NCI-H2227 treated with DMSO at 0.1 percent for 48 hours (cell line): ENCODE measurements at places on chromosomes 2 and 18.

DNA sequence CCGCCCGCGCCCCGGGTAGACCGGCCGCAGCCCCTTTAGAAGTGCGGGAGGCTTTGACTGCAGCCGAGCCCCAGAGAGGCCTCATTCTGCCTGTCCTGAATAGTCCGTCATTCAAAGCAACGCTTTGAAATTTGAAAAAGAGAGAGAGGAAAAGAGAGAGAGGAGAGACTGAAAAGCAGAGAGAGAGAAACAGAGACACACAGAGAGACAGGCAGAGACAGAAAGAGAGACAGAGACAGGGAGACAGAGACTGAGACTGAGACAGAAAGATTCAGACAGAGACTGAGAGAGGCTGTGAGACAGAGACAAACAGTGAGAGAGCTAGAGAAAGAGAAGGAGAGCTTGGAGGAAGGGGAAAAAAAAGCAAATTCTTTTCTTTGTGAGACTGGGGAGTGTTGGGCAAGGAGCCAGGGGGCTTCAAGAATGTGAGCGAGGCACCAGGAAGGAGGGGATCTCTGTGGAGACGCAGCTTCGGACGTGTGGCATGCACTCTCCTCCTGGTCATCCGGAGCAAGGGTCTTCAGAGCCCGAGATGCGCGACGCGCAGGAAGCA is 73.1 kb downstream of the MYCN start:
- no peak for DNase-seq

DNA sequence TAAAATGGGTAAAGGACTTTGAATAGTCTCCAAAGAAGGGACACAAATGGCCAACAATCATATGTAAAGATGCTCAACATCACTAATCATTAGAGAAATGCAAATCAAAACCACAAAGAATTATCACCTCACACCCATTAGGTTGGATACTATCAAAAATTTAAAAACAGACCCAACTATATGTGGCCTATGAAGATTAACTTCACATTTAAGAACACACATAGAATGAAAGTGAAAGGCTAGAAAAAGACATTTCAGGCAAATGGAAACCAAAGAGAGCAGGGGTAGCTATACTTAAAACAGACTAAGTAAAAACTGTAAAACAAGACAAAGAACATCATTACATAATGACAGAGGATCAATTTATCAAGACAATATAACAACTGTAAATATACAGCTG is 53.5 kb upstream of the ASPRV1 start:
- DNase-seq, result no peak

DNA sequence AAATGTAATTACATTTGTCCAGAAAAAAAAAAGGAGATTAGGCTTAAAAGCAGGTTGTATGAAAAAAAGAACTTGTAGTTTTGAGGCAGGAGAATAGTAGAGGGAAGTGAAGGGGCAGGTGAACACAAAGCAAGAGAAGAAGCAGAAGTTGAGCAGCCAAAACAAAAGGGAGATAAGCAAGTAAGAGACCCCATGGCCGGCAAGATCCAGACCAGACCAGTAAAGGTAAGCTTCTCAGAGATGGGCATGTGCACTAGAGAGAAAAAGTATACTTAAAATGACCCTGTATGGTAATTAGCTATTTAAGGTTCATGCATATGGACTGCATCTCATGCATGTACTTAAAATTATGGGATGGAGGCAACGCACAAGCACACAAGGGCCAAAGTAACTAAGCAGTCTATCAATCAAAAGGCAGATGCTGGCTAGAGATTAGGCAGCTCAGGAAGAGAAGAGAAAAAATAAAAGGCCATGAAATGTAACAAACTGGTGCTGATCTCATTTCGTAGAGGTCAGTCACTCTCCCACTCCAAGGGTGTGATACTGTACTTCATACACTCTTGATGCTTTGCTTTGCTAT is 9.7 kb downstream of the SIGLEC15 start:
- DNase-seq, result no peak

DNA sequence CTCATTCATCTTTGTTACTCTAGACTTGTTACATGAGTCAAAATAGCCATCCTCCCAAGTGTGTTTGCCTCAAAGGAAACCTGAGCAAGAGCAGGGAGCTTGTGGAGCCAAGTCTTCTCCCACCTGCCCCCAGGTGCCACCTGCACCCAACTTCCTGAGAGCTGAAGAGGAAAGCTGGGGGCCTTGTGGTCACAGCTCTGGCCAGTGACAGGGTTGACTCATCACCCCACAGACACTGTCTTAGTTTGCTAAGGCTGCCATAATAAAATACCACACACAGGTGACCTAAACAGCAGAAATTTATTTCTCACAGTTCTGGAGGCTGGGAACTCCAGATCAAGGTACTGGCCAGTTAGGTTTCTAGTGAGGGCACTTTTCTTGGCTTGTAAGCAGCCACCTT is 99.6 kb downstream of the TPGS2 start:
- no peak for DNase-seq

- no peak for DNase-seq
Measured at GRCh38 chr2:54609647-54610046, 113.8 kb upstream of the EML6 start.

- DNase-seq, result no peak
Measured at GRCh38 chr2:234983011-234983726, 31.4 kb downstream of the SH3BP4 start.

DNA sequence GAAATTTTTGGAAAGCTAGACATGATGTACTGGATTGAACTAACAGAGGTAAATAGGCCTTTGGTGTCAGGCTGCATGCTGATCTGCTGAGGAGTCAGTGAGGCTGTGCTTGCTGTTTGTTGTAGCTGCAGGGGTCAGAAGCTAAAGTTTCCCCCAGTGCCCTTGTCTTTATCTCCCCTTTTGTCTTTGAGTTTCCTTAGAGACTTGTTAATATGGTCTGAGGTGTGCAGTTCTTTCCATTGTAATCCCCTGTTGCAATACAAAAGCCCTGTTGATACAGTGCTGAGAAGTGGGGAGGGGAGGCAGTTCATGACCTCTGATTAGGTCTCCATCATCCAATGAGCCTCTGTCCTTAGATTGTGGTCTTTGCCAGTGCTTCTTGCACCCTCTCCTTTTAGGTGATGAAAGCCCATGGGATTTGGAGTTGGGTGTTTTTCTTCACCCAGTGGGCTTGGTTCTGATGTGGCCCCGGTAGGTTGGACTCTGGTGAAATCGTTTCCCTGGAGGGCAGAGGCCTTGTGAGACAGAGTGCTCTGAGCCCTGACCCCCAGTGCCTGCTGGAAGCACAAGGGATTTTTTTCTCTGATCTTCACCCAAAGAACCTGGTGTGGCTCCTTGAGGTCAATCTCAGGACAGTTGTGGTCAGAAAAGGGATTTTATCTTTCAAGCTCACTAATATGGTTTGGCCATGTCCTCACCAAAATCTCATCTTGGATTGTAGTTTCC is 163.1 kb downstream of the TMEM18 start:
- DNase-seq, result no peak

DNA sequence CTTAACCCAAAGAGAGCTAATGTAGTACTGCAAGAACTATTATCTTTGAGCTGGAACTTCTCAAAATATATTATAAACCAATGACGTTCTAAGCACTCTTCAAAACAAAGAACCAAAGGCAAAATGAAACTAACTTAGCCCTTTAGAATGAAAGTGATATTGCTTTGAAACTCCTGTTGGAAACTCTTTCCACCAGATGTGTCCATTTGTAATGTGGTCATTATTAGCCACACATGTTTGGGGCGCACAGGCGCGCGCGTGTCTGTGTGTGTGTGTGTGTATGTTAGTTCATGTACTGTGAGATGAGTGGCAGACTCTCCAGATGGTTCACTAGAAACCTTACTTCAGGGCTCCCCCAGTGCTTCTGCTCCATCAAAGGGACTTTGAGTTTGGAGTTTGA is 323.4 kb downstream of the BCL11A start:
- DNase-seq, result no peak

DNA sequence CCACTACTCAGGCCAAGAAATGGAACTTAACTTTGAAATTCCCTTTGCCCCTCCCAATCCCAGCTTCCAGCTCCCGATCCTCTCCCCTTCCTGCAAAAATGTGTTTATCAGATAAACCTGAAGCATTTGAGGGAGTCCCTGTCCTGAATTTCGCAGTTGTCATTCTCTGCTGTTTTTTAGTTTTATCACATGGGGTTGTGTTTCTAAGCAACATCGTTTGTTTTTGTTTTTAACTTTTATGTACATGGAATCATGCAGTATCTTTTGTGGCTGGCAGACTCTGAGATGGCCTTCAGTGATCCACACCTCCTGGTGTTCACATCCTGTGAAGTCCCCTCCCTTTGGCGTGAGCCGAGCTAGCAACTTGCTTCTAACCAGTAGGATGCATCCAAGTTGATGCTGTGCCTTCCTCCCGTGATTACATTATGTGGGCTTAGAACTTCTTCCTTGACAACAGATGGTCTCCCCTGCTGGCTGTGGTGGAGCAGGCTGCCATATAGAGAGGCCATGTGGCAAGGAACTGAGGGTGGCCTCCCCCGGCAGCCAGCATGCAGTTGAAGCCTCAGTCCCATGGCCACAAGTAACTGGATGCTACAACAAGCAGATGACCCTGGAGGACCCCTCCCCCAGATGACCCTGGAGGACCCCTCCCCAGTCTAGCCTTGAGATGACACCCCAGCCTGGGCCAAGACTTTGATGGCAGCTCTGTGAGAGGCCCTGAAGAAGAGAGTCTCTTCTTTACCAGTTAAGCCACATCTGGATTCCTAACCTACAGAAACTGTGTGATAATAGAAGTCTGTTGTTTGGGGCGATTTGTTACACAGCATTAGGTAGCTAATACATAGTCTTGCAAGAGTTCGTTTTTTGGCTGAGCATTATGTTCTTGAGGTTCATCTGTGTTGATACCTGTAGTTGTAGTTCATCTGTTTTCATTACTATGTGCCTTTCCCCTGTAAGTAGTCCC is 27.7 kb downstream of the SH3BP4 start:
- no peak for DNase-seq

DNA sequence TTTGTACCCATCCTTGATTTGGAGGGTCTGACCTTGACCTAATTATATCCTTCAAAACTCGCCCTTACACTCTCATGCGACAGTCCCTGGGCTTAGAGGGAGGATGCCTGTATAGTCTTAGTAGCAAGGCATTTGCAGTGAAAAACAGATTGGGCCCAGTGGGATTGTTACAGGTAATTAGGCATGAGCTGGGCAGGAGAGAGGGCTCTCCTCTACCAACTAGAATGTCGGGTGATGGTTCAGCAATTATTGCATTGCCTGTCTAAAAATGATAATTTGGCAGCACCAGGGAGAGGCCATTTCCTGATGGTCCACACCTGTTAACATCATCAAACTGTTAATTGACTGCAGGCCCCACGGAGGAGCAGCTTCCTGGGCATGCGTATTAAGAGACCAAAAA is 32.4 kb downstream of the COMMD1 start:
- DNase-seq, result peak; percentile 8

GRCh38 chr2:197107291-197108269 is 181.1 kb upstream of the PGAP1 start:
- no peak for DNase-seq

GRCh38 chr2:241263061-241263460 is 52.4 kb downstream of the HDLBP start:
- DNase-seq, result no peak

DNA sequence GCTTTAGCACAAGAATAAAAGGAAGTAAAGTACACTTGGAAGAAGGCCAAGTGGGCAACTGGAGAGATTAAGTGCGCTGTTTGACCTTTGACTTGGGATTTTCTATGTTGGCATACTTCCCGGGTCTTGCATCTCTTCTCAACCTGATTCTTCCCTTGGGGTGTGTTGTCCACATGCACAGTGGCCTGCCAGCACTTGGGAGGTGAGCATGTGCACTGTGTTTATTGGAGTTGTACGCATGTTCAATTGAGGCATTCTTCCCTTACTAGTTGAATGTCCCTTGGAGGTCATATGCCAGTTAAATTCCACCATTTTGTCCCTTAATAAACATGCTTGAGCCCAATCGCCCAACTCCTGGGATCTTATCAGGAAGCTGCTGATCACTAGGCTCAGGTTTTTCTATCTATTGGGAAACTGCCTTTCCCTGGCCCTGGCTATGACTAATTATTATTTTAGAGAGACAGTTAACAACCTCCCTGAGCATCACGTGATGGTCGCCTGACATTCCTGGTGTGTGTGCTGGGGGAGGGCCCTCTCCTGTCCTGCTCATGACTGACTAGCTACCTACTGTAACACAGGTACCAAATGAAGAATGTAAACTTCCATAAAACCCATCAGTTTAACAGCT is 62.5 kb upstream of the RAPGEF4 start:
- peak; percentile 31 for DNase-seq

DNA sequence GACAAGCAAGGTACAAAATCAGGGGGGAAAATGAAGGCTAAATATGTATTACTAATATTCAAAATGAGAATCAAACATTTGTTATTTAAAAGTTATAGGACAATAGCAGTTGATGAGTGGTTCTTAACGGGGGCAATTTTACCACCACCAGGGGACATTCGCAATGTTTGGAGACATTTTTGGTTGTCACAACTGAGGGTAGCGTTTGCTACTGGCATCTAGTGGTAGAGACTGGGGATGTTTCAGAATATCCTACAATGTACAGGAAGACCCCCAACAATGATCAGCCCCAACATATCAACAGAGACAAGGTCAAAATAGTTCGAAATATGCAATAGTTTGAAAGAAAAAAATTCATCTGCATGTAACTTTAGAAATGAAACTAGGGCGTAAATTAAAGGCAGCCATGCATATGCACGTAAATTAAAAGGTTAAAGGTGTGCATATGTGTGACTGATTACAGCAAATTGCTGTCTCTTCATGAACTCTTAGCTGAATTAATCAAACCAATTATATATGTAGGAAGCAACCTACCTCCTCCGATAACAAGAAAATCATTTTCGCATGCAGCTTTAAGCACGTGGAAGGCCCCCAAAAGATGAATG is 61.2 kb upstream of the CUL3 start:
- no peak for DNase-seq

- no peak for DNase-seq
Measured at GRCh38 chr2:9745153-9745899, 97.9 kb upstream of the TAF1B start.

DNA sequence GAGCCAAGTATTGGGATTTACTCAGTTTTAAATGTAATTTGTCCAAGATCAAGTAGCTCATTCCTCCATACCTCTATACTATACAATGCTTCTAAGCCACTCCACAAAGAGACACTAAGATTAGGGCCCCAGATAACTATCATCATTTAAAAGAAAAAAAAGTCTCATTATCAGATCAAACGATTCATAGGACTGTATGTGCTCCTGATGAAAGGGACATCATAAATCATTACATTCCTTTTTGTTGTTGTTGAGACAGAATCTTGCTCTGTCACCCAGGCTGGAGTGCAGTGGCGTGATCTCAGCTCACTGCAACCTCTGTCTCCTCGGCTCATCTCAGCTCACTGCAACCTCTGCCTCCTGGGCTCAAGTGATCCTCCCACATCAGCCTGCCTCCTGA is 2.2 kb upstream of the SLC3A1 start:
- no peak for DNase-seq

- no peak for DNase-seq
Measured at GRCh38 chr18:13597068-13597467, 129.3 kb downstream of the FAM210A start.

- DNase-seq, result no peak
Measured at GRCh38 chr2:126145752-126146151, 510.2 kb upstream of the GYPC start.

GRCh38 chr18:9721893-9722550 is 13.9 kb downstream of the RAB31 start:
- DNase-seq, result no peak

- DNase-seq, result no peak
Measured at GRCh38 chr18:72360634-72361033, 183.5 kb downstream of the CBLN2 start.
